ENCODE measurements at places on chromosomes 13 and 19.

DNA sequence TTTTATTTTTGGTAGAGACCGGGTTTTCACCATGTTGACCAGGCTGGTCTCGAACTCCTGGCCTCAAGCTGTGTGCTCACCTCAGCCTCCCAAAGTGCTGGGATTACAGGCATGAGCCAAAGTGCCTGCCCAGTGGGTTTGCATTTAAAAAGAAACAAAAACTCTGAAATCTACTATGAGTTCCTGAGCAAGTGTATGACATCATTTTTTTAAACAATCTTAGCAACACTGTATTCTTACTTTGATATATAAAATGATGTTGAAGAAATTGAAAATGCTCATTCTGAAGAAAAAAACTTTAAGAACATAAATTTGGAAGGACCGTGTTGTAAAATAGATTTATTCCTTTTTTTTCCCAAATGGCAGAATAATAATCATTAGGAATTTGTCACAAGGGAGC, 1199.7 kb downstream of the DIAPH3 start:
- no peak for DNase-seq

DNA sequence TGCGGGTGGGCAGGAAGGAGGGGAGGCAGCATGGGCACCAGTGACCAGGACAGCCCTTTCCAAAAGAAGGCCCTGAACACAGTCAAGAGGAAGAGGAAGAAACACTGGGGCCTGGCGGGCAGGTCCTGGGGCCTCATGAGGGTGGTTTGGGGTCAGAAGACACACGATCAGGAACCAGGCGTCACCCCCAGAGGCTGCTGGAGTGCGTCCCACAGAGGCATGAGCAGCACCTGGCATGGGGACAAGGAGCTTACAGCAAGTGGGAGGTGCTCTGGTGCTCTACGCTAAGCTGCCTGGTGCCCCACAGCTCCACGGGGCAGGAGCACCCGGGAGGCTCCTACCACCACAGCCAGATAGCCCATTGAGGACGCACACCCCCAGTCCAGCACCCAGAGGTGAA, 20.0 kb downstream of the ELL start:
- DNase-seq, result no peak

DNA sequence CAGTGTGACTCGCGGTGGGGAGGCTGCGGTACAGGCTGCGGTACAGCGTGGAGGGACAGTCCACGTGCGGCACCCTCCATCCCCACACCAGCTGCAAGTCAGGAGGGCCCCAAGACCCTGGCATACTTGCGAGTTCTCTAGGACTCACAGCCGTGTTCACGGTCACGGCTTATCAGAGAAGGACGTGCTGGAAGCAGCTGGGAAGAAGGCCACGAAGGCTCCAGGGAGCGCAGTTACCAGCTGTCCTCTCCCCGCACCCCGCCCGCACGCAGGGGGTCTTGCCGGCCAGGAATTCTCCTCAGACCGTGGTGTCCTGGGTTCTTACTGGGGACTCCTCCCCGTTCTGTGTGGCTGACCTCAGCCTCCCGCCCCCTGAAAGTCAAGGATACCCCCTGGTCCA, 6.2 kb downstream of the ZNF444 start:
- no peak for DNase-seq

DNA sequence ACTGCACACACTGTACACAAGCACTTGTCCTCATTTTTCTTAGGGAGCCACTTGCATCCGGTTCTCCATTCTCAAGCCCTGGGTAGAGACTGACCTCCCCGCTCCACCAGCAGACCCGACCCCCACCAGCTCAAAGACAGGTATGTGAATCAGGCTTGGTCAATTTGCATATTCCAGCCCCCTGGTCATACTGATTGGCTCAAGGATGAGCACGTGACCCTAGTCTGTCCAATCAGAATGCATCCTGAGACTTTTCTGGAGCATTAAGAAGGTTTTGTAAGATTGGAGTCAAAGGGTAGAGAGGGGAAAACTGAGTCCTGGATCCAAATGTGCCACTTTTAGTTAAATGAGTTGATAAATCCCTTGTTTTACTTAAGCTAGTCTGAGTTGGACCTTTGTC, 34.1 kb downstream of the NOTCH3 start:
- no peak for DNase-seq

GRCh38 chr13:45521297-45521696, 56.6 kb downstream of the COG3 start:
- DNase-seq, result no peak

- DNase-seq, result no peak
Observed at GRCh38 chr19:32874605-32875004, 5.0 kb upstream of the SLC7A9 start.
